GM18507 (cell line): ENCODE measurements at places on chromosomes 13 and 19.

DNA sequence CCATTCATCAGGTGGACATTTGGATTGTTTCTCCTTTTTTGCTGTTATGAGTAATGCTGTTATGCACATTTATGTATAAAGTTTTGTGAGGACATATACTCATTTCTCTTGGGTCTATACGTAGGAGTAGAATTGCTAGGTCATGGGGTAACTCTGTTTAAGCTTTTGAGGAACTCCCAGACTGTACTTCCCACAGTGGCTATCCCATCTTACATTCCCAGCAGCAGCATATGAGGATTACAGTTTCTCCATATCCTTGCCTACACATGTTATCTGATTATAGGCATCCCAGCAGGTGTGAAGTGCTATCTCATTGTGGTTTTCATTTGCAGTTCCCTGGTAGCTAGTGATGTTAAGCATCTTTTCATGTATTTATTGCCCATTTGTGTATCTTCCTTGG, 5.9 kb downstream of the ZSCAN22 start:
- no peak for DNase-seq

- DNase-seq, result no peak
These were observed 115.5 kb downstream of the LACC1 start for GRCh38 chr13:43994999-43995859.

DNA sequence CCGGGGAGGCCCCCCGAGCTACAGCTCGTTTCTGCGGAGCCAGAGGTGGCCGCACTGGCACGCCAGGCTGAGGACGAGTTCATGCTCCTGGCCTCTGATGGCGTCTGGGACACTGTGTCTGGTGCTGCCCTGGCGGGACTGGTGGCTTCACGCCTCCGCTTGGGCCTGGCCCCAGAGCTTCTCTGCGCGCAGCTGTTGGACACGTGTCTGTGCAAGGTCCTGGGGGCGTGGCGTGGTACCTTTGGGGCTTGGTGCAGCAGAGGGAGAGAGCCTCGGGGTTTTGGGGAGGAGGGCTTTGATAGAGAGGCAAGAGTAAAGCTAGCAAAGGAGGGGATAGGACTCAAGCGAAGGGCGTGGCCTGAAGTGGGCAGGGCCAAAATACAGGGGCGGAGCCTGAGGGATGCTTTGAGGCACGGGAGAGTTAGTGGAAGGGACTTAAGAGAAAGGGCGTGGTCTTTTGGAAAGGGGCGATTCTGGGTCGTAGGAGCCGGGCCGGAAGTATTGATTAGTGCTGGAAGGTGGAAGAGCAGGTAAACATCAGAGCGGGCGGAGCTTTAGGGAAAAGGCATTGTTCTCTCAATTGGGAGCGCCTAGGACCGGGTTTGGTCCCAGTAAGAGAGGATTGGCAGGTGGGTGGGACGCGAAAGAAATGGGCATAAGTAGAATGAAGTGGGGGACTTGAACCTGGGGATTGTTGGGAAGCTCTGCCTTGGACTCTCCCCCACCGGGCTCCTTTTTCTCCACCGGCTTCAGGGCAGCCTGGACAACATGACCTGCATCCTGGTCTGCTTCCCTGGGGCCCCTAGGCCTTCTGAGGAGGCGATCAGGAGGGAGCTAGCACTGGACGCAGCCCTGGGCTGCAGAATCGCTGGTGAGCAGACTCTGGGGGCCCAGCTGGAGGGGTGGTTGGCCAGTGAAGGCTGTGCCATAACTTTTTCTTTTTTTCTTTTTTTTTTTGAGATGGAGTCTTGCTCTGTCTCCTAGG, 1.2 kb downstream of the PPM1N start:
- DNase-seq, result no peak

DNA sequence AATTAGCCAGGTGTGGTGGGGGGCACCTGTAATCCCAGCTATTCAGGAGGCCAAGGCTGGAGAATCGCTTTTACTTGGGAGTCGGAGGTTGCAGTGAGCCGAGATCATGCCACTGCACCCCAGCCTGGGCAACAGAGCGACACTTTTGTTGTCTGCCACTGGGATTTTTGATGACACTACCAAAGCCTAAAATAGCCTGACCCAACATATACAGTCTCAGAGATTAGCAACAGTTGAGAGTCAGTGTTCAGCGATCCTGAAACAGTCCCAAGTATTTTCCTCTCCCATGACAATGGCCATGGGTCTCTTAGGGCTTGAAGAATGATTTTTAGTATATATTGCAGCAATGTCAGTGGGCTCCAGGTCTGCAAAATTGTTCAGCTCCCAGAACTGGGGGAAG, 32.9 kb downstream of the SLC25A30 start:
- DNase-seq, result no peak

DNA sequence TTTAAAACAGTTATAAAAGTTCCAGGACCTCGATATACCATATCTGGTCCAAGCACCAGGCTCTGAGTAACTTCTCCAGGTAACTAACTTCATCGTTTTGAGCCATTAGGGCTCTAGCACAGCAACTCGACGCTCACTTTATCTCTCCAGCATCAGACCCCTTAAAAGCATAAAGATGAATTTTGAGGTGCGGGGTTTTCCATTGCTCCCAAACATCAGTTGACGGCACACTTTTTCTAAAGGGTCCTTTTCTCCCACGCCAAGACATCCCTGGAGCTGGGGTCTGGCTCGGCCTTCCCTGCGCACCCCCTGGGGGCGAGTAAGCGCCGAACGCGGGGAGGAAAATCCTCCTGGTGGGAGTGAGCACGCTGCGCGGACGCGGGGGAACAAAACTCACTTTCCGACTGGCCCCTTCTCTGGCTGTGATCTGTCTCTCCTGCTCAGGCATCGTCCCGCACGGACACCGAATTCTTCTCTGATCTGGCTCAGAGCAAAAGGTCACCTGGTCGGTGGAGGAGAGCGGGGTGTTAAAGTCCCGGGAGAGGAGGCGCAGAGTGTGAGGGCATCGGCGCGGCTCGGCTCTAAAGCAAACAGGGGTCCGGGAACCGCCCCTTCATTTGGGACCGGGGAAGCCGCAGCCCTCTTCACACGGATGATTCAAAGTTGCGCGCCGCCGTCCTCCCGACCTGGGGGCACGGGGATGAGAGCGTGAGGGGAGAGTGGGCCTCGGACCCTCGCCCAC, at the start of gene ATP7B:
Gene ATP7B, minus strand, starts transcription at position 561 of the 742 bp plus-strand sequence. Its CDS starts 113 bp downstream, at position 448.
- DNase-seq, result no peak

- no peak for DNase-seq
These were observed 268.5 kb downstream of the MYO16 start for GRCh38 chr13:108897955-108898354.
